ENCODE measurements at places on chromosomes 5 and 9.

DNA sequence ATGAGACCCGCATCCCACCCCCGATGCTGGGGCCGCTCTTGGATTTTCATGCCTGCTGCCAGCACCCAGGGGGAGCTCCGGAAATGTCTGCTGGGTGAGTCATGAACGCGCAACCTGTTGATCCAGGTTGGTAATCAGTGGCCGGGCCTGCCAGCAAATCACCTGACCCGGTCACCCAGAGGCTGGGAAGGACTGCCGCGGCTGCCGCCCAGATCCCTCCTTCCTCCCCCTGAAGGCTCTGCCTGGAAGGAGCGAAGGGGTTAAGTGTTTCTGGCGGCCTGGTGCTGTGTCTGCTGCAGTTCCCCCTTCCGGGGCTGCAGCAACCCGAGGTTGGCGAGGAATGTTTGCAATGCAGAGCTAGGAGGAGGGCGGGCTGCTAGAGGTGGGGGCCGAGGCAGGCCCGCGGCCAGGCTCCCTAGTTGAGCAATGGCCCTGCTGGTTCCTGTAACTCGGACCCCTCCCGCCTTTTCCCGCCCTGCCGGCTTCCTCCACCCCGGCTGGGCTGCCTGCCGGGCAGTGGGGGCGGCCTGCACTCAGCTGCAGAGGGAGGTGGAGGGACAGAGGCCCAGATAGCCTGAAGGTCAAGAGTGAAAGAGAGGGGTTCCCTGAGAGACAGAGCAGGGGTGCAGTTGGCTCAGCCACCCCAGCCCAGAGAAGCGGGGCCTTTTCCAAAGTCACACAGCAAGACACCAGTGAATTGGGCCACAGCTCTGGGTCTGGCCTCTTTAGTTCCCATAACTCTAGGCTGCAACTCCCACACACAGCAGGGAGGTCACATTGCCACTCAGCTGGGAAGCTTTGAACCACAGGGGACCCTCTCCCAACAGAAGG, 156.3 kb upstream of the IER5L start:
- peak; percentile 65 for DNase-seq

- DNase-seq = no peak
These were observed 8.8 kb upstream of the HSDL2 start for GRCh38 chr9:112371060-112371459.

GRCh38 chr9:96585426-96585825, 34.2 kb downstream of the CDC14B start:
- no peak for DNase-seq

DNA sequence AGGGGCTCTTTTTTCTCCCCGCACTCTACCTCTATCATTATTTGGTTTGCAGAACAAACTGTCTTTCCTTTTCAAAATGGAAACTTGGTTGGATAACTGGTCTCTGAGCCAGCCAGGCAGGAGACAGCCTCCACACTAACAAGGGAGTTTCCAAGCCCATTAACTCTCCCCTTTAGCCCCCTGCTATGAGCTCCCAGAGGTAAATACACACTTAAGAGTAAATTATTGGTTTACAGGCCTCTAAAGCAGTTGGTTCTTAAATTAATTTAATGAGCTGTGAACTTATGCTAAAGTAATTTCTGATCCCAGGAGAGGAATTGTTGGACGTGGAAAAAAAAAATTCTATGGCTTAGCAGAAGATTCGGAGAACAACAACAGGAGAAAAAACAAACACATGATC, 30.3 kb downstream of the EPB41L4A start:
- no peak for DNase-seq

- DNase-seq = no peak
These were observed 56.2 kb downstream of the PTCD2 start for GRCh38 chr5:72376381-72376780.

- DNase-seq = no peak
These were observed 596.1 kb downstream of the IRX1 start for GRCh38 chr5:4191703-4192102.

GRCh38 chr9:82606492-82607382, 456.2 kb downstream of the RASEF start:
- DNase-seq = no peak

- peak; percentile 25 for DNase-seq
These were observed 923 bp downstream of the RECK start for GRCh38 chr9:36037549-36038122.

DNA sequence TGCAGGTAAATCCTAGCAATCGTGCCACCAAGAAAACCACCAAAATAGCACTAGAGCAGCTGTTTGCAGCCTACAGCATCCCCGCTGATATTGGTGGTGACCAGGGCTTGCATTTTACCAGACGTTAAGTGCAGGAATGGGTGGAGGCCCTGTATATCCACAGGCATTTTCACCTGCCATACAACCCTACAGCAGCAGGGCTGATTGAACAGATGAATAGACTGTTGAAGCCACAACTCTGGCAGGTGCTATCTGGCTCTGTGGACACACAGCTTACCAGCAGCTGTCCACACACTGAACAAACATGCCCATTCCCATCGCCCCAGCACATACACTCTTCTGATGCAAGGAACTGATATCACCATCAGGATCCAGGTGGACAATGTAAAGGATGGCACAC, 154.5 kb upstream of the APC start:
- DNase-seq = no peak

GRCh38 chr9:75855509-75855908, 35.0 kb upstream of the PCSK5 start:
- DNase-seq = peak; percentile 5

- DNase-seq = no peak
These were observed 3.3 kb downstream of the ENHO start for GRCh38 chr9:34519321-34520020.

DNA sequence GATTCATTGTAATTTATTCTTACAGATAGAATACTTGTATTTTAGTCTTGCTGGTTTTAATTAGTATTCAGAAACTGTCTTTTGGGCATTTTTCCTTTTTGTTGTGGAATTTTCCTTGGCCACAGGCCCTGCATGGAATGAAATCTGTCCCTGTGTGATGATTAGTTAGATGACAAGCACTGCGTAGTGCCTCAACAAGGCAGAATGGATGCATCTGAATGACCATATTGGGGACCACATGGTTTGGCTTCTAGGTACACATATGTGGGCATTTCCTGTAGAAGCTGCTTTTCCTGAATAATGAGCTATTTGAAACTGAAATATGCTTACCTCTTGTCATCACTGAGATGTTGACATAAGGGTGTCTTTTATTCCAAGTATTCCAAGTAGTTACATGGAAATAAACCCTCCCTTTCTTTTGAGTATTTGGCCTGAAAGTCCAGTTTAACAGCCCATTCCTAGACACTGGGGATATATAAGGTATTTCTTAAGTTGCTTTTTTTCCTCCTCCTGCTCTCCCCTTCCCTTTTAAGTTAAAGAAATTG, 147.3 kb downstream of the YTHDC2 start:
- no peak for DNase-seq

DNA sequence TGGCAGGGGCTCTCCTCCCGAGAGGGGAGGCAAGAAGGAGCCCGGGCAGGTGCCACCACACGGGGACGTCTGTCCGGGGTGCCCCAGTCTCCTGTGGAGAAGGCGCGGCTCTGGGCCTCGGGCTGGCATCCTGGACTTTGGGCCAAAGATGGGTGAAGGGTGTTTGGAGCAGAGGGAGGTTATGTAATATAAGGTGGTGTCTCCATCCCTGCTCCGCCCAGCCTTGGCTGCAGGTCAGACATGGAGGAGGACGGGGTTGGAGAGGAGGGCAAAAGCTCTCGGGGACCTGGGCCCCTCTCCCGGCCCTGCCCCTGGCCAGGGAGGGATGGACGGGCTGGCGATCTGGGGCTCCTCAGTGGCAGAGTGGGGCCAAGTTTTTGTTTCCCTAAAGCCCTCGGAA, 1.2 kb upstream of the SOHLH1 start:
- no peak for DNase-seq

- DNase-seq = no peak
These were observed 4.2 kb downstream of the DAB2 start for GRCh38 chr5:39420482-39421145.

DNA sequence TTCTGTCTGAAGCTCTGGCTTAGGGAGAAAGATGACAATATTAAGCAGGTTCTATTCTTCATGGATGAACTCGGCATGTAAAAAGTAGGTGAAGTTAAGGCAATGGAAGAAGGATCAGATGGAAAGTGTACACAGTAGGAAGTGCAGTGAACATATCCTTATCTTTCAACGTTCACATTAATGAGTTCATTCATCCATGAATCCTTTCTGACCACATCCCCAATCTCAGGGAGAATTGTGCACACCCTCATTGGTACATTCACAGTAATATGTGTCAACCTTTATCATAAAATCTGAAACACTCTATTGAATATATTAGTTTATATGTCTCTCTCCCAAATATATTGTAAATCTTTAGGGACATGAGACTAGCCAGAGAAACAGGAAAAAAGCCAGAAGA, 5.5 kb downstream of the GIN1 start:
- DNase-seq = no peak

DNA sequence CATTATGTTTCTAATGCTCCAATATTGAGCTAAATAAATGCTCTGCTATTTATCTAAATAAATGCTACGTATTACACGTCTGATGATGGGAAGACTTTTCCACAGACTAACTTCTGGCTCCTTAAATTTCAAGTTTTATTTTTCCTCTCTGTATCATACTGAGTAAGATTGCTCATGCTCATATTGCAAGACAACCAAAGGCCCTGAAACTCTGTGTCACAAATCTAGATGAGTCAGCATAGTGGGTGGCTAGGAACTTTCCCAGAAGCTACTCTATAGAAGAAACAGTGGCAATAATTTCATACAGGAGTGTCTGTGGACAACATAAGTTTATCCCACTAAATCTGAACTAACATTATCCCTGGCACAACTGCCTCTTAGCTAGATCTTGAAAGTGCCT, 53.0 kb upstream of the RFX3 start:
- DNase-seq = no peak

GRCh38 chr5:82396396-82396795, 118.2 kb upstream of the RPS23 start:
- DNase-seq = no peak

Measured in brain pericyte (primary cell).